Adipocyte (in vitro differentiated cells): ENCODE measurements at places on chromosomes 13 and 19.

- peak; percentile 87 for DNase-seq
Observed at GRCh38 chr19:47013041-47013517, 6.6 kb upstream of the NPAS1 start.

DNA sequence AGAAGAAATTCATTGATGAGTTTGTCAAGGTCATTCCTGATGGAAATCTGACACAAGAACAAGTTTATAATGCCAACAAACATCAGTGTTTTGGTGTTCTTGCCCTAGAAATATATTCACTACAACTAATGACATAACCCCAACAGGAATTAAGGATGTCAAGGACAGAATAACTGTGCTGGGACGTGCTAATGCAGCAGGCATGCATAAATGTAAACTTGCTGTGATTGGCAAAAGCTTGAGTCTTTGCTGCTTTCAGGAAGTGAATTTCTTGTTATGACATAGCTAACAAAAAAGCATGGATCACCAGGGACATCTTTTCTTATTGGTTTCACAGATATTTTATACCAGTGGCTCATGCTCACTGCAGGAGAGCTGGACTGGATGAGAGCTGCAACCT, 144.6 kb downstream of the KCTD12 start:
- no peak for DNase-seq

- no peak for DNase-seq
Observed at GRCh38 chr19:36668646-36669045, 2.0 kb upstream of the ZNF461 start.

DNA sequence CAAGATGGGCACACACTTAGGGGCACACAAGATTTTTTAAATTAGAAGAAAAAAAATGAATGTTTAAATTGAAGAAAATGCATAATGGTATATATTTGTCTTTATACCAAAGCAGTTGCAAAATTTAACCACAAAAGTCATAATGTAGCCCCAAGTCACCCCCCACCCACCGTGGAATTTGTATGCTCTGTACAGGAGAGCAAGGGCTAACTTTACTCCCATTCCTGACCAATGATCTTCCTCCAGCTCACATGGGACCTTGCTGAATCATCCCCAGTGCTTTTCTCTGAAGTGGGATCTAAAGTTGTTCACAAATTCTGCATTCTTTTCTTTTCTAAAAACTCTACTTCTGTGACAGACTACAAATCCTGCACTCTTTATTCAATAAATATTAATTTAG, 597.0 kb downstream of the UQCRFS1 start:
- DNase-seq = no peak

- no peak for DNase-seq
Observed at GRCh38 chr19:14015524-14016035, 9.5 kb upstream of the RFX1 start.

DNA sequence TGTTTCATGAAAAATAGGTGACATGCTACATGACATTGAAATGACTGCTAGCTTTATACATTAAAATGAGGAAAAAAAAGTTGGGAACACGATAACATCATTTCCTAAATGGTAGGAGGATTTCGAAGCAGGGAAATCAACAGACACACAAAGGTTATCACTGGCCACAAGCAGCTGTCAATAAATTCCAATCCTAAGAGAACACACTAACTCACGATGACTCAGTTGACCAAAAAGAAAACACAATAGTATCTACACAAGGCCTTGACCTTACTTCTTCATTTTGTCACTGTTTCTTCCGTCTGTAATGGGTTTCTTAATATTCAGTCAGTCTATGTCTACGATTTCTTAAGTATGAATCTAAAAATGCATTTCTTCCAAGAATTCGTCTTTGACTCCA, 36.5 kb downstream of the STARD13 start:
- no peak for DNase-seq

GRCh38 chr13:96795670-96796069, 198.6 kb downstream of the OXGR1 start:
- no peak for DNase-seq

- DNase-seq = peak; percentile 22
Observed at GRCh38 chr19:58305932-58306323, 751 bp downstream of the ERVK3-1 start.

DNA sequence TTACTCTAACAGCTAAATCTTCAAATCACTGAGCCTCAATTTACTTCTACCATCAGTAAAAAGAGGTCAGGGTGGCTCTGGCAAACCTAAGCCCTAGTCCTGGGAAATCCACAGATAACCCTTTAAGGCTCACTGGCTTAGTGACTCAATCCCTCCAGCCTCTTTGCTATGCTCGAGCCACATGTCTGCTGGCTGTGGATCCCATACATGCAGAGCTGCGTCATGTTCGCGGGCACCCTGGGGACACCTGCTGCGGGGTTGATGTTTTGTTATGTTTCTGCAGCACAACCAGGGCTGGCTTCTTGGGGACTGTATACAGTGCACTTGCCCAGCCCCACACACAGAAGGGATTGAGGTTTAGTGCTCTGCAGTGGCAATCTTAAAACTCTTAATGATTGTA, 41.6 kb upstream of the C13orf42 start:
- no peak for DNase-seq

DNA sequence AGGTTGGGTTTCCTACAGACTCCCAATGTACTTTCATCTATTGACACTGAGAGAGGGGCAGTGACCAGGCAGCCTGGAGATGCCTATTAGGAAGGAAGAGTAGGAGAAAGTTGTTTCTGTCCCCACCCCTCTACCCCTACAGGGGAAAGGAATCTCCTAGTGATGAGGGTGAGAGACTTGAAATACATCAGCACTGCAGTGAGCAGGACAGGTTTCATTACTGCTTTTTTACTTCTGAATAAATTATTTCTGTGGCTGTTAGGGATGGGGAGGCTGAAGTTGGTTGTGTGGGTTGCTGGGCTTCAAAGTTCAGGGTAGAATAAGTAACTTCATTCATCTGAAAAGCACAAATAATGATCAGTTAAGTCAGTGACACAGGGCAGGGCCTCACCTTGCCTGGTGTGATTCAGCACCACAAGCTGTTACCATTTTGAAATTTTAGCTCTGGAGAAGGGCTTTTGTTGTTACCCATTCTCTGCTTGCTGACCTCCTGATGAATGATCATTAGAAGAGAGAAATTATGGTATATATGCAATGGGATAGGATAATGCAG, 19.3 kb downstream of the CEACAM1 start:
- no peak for DNase-seq

- peak; percentile 30 for DNase-seq
Observed at GRCh38 chr19:42158926-42159325, 26.7 kb upstream of the POU2F2 start.

DNA sequence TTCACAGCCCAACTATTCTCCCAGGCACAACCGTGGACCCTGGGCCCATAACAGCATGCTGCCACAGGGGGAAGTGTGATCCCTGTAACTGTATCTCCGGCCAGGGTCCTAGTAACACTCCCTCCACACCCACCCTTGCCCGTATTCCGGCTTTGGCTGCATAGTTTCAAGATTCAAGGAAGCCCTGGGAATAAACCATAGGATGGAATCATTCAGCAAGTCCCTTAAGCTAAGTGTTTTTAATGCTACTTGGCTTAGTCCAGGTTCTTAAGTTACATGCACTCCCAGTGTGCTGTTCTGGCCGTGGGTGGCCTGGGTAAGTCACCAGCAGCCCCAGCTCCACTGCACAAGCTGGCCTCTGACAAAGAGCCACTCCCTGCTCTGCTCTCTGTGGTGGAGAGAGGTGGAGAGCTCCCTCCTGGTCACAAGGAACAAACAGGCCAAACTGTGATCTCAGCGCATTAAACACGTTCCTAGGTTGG, 532.4 kb upstream of the SGCG start:
- no peak for DNase-seq

- DNase-seq = peak; percentile 33
Observed at GRCh38 chr13:96551546-96551945, 442.7 kb downstream of the OXGR1 start.

GRCh38 chr13:23609414-23609760, 39.2 kb downstream of the TNFRSF19 start:
- DNase-seq = peak; percentile 67

DNA sequence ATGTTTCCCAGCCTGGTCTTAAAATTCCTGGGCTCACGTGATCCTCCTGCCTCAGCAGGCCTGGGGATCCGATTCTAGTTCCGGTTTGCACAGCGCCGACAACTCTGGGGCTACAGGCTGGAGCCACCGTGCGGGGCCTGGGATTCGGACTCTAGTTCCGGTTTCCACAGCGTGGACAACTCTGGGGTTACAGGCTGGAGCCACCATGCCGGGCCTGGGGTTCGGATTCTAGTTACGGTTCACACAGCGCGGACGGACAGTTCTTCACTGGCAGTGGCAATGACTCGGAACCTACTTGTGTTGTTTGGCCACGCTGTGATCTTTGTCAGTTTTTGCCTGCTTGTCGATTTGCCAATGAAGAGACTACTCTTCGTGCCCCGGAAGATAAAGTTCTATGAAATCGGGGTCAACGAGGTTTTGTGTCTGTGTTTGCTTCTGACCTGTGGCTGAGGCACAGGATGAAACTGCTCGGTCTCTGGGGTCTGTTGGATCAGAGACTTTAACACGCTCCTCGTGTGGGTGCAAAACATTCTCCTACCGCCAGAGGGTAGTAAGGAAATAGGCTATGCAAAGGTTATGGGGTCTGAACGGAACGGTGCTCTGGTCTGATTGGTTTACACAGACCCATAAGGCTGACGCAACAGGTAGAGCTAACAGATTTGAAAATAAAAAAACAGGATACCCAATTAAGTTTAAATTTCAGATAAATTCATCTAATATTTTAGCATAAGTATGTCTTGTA, 12.1 kb upstream of the ZSCAN1 start:
- DNase-seq = peak; percentile 45

- DNase-seq = peak; percentile 58
Observed at GRCh38 chr13:52053460-52053859, 29.0 kb downstream of the UTP14C start.

DNA sequence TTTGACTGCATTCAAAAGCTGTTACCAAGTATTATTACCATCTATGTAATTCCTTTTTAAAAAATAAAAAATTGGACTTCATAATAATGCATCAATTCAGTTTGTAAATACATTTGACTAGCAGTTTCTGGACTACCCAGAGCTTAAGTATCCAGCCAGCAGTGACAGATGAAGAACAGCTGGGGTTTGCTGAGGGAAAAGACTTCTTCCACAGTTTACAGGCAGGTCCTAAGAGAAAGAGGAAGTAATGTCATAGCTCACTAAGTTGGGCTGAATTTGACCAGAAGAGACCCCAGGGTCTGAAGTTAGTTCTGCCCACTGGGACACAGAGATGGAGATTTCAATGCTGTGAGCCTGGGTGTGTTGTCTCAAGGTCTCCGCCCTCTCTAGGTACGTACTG, 96.4 kb downstream of the MBNL2 start:
- no peak for DNase-seq

DNA sequence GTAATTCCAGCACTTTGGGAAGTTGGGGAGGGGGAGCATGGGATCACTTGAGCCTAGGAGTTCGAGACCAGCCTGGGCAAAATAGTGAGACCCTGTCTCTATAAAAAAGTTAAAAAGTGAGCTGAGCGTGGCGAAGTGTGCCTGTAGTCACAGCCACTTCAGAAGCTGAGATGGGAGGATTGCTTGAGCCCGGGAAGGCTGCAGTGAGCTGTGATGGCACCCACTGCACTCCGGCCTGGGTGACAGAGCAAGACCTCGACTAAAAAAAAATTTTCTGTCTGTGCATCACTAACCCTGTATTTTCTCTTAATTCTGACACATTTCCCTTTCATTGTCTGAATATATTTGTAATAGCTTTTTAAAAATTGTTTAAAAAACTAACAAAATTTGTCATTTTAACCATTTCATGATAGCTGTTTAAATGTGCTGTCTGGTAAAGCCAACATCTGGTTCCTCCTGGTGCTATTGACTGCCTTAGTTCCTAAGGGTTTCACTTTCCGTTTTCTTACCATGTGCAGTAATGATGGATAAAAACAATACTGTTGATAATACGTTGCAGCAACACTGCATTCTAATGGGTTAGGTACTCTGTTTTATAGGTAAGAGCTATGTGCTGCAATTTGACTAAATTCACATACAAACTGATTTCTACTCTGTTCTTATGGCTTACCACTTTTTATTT, 29.7 kb downstream of the LATS2 start:
- no peak for DNase-seq

- DNase-seq = peak; percentile 31
Observed at GRCh38 chr19:58476498-58477015, 405 bp downstream of the ZNF446 start.

- no peak for DNase-seq
Observed at GRCh38 chr19:12478234-12478941, 6.2 kb downstream of the ZNF709 start.

DNA sequence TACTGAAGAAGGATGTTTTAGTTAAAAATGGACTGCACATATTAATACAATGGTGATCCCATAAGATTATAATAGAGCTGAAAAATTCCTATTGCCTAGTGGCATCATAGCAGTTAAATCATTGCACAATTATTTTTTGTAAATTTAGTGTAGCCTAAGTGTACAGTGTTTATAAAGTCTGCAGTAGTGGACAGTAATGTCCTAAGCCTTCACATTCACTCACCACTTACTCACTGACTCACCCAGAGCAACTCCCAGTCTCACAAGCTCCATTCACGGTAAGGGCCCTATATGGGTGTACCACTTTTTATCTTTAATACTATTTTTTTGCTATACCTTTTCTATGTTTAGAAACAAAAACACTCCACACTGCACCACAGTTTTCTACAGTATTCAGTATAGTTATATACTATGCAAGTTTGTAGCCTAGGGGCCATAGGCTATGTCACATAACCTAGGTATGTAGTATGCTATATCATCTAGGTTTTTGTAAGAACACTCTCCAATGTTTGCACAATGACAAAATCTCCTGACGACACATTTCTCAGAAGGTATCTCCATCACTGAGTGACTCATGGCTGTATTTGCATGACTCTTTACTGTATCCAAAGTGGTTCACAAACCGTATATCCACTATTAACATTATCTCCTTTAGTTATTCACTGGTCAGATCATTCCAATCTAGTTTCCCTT, 536.0 kb downstream of the KLF12 start:
- DNase-seq = peak; percentile 54

DNA sequence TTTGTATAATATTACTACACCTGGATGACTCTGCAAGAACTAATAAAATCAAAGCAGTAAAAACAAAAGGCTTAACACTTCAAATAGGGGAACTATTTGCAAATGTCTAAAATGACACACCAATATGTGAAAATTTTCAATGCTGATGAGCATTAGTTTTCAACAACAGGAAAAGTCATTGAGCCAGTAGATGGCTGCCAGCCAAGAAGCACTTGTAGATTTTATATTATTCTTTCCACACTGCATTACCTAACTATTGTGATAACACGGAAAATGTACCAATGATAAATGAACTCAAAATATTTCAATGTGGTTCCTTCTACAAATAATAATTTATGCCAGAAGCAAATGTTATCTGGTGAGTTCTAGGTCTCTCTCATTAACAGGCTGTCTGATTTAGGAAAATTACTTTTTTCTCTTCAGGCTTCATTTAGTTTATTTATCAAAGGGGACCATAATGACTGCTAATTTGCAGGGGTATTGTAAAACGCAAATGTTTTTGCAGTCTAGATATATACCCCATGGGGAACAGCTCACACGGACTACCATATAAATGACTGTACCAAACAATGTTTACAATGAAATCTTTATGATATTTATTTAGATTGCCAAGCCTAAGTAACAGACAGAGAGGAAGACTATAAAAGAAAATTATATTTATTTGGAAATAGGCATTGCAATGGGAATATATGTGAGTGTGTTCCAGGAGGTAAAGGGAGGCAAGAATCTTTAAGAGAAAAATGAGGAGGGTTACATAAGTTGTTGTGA, 407.8 kb downstream of the LIG4 start:
- DNase-seq = no peak
